Hepatocyte (in vitro differentiated cells): ENCODE measurements at places on chromosomes 16 and 17. TPM values are rescaled to one million over a fixed set of nuclear protein-coding genes. Genes with fewer than 3 reads are reported as not detected.

Gene SDK2
- 1.0 and 1.2 TPM in 2 replicates for total RNA-seq

Gene SMIM36
- total RNA-seq = not detected in 2 replicates

Gene SLC5A10
- total RNA-seq = not detected in 2 replicates

Gene TEKT1
- total RNA-seq = 0.07 TPM in 1 of 2 replicates, not detected in the other

Gene ASIC2
- total RNA-seq = 0.96 and 2.3 TPM in 2 replicates
